ENCODE measurements at places on chromosomes 4 and X.

DNA sequence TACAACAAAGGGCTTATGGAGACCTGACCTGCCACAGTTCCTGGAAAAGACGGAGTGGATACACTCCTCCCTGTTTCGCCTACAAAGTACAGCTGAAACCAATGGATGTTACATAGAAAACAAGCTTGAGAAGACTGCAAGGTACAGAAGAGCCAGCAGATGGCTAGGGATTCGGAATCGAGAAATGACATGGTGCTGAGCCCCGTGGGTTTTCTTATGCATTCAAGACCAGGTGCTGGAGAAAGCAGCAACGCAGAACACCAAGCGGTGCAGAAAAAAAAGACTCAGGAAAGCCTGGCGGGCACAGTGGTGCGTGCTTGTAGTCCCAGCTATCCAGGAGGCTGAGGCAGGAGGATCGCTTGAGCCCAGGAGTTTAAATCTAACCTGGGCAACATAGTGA is 13.8 kb downstream of the TIMM17B start:
- no peak for DNase-seq

DNA sequence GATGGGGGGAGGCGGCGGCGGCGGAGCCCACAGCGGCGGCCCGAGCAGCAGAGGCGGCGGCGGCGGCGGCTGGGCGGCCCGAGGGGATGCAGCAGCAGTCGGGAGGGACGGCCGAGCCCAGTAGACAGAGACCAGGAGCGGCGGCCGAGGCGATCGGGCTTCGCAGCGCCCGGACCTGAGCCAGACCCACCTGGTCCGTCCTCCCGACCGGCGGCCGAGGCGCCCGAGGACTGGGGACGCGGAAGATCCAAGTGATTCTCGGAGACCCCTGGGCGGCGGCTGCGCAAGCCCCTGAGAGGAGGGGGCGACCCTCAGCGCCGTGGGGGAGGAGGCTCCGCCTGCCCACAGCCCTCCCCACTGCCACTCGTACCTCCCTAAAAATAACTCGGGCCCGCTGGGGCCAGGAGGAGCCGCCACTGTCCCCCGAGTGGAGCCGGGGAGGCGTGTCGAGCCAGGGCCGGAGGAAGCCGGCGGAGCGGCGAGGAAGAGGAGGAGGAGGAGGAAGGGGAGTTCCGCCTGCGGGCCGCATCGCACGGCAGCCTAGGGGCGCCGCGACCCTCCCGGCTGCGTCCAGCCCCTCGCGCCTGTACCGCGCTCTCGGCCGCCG is 608 bp downstream of the RAPGEF2 start:
- DNase-seq, result no peak

DNA sequence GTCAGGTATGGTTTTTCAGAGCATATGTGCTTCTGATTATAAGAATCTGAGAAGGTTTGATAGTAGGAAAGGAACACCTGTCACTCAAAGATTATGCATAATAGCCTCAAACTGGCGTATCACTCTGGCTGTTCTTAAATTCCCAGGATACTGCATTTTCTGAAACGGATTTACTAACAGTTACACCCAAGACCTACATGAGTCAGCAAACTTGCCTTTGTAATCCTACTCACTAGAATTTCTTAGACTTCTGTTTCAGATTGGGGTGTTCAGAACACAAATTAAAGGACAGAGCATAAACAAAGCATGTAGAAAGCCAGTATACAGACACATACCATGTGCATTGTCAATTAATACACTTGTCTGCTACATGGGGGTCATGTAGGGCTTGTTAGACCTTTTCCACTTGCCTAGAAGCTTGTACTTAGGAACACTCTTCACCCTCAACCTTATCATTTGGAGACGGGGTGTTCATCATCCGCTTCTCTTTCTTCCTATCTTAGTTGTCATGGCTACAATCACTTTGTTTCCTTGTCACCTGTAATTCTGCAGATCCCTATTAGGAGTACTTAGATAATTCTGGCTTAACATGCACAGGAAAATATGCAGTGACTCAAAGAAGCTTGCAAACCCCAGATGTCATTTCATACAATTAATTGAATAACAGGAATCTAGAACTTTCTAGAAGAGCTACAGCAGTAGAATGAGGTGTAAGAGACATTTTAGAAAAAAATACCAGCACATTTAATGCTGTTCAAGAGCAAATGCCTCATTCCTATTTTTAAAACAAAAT is 593.0 kb upstream of the TENM3 start:
- DNase-seq, result no peak

GRCh38 chr4:124804584-124804983 is 92.1 kb upstream of the ANKRD50 start:
- peak; percentile 24 for DNase-seq

DNA sequence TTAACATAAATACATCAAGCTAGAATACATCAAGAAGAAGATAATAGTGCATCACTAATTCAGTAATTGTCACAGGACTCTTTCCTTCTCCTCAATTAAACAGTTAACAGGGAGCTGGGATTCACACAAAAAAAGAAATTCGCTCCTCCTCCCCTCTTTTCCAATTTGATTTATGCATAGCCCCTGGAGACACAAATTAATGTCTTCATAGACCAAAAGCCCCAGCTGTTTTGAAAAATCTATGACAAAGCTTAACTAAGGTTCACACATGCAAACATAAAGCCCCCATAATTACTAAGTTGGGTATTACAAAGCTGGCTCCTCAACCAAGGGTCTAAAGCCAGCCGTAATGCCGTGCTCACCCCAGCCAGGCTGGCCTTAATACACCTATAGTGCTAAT is 61.2 kb downstream of the ENOX2 start:
- DNase-seq, result no peak

GRCh38 chr4:117874216-117874615 is 160.1 kb upstream of the NDST3 start:
- DNase-seq, result no peak

GRCh38 chr4:56739066-56739777 is 58.1 kb upstream of the HOPX start:
- no peak for DNase-seq

DNA sequence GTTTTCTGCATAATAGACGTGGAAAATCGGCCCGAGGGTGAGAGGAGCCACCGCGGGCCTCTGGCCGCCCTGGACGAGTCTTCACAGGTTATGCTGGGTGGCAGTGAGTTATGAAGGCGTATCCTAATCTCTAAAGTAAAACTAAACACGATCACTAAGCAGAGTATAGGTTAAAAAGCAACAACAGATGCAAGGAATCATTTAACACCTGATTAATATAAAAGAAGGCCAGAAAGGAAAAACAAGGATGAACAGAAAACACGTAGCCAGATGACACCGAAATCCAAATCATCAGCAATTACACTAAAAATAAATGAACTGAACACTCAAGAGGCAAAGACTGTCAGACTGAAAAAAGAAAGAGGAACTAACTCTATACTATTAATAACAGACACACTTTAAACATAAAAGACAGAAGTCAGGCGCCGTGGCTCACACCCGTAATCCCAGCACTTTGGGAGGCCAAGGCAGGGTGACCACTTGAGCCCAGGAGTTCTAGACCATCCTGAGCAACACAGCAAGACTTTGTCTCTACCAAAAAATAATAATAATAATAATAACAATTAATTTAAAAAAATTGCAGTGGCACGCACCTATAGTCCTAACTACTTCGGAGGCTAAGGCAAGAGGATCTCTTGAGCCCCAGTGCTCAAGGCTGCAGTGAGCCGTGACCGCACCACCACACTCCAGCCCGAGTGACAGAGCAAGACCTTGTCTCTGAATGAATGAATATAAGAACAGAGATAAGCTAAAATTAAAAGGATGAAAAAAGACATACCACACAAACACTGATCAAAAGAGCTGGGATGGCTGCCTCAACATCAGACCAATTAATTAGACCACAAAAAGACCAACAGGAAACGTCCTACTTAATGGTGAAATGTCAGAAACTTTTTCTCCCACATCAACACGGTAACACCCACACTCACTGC is 30.0 kb downstream of the CTBP1 start:
- no peak for DNase-seq

DNA sequence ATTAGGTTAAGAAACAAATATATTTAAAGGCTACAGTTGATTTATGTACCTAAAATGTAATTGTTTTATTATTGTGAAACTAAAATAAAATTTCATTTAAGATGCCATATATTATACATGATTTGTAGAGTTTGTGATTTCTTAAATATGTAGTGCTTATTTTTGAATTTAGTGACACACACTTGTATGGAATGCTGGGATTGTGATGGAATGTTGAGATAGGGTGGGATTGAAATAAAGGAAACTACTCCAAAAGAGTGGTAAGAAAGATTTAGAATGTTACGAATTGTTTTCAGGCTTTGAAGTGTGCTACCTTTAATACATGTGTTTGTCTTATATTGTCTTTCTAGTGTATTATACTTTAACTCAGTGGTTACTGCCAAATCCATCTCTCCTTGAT is 330.3 kb upstream of the PITX2 start:
- DNase-seq, result no peak

GRCh38 chr4:88729146-88729760 is 31.6 kb upstream of the NAP1L5 start:
- DNase-seq, result no peak

GRCh38 chr4:161906836-161907589 is 256.8 kb downstream of the FSTL5 start:
- no peak for DNase-seq

DNA sequence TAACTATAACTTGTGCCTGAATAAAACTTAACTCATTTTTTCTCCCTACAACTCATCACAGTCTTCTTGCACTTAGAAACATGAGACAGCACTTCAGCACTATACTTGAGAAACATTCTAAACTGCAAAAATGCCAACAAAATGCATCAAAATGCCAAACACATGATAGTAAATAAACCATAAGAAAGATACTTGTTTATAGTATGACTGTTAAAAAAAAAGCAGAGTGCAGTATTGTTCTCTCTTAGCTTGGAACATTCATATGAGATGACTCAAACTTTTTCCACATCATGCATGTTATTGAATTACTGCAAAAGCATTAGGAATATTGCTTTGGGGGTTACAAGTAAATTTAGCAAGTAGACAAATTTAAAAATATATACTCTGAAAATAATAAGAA is 135.7 kb upstream of the ANXA10 start:
- no peak for DNase-seq

DNA sequence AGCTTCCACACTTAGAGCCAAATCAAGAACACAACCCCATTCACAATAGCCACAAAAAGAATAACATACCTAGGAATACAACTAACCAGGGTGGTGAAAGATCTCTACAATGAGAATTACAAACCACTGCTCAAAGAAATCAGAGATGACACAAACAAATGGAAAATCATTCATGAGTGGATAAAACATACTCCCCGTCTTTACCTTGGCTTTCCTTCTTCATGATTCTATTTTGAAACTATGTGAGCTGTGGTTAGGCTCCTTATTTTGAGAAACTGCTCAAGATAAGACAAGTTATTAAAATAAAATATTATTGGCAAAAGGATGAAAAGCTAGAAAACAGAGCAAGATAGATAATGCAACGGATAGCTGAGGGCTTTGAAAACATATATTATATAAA is 598.1 kb upstream of the FAT1 start:
- no peak for DNase-seq

DNA sequence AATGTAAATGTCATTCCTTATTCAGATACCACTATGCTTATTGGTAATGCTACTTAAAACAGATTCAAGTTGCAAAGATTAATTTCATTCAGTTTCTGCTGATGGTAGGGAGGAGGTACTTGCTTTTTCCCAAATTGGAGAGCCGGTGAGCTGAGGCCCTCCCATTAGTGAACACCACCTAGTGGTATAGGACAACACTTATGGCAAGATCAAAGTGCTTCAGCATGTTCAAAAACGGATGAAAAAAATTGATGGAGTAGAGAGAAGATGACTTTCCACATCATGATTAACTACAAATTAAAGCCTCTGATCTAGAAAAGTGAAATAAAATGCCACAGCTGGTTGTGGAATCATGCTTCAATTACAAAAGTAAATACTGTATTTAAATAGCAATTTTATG is 112.9 kb downstream of the MBNL3 start:
- DNase-seq, result no peak

GRCh38 chr4:98605216-98605615 is 53.2 kb downstream of the TSPAN5 start:
- DNase-seq, result no peak

- DNase-seq, result no peak
Measured at GRCh38 chr4:53931461-53931961, 132.9 kb downstream of the CHIC2 start.

DNA sequence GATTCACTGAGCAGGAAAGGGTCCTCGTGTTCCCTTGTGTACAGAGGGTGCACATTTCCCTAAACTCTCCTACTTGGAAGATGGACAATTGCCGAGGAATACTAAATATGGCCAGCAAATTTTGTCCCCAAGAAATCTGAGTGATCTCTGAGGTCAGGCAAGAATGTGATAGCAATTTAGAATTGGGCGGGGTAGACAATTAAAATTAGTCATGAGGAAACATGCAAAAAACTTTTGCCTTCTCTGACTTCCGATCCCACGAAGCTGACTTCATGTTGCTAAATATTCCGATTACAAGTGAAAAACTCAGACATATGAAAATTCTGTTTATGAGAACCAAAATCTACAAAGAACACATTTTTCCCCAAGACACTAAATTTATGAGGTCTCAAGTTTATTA is 453.9 kb upstream of the ZFP42 start:
- peak; percentile 53 for DNase-seq

DNA sequence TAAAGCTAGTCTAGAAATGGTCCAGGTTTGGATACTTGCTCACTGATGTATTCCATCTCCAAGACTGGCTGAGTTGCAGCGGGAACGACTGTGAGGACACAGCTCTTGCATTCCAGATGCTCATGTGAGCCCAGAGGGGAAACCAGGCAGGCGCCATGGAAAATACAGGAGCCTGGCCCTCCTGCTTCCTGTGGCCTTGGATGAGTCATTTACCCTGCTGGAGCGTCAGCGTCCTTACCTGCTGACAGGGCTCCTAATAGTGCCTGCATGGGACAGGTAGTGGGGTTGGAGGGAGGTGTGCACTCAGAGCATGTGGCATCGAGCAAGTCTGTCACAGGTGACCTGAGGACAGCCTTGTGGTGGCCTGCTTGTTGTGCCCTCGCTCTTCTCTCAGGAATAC is 69.4 kb downstream of the NSG1 start:
- no peak for DNase-seq

DNA sequence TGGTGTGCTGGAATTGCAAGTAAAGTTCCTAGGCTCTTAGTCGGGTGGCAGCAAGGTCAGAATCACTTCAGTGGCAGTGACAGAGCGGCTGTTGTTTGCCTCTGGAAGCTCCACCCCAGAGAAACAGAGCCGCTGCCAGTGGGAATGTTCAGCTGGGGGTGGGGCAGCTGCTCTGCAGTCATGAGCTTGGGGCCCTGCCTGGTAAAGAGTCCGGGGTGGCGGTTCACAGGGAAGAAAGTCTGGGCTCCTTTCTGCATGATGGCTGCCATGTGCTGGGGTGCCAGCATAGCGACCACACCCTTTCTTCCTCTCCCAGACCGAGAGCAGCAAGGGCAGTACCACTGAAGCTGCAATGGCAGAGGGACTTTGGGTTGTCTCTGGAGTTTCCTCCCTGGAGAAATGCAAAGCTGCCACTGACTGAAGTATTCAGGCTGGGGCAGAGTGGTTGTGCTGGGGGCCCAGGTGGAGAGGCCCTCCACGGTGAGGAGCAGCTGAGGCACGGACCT is 108.8 kb upstream of the CENPE start:
- DNase-seq, result no peak

All from GM04504 (cell line).